ENCODE measurements at places on chromosomes 3 and 15. TPM values are rescaled to one million over a fixed set of nuclear protein-coding genes. Genes with fewer than 3 reads are reported as not detected.

DNA sequence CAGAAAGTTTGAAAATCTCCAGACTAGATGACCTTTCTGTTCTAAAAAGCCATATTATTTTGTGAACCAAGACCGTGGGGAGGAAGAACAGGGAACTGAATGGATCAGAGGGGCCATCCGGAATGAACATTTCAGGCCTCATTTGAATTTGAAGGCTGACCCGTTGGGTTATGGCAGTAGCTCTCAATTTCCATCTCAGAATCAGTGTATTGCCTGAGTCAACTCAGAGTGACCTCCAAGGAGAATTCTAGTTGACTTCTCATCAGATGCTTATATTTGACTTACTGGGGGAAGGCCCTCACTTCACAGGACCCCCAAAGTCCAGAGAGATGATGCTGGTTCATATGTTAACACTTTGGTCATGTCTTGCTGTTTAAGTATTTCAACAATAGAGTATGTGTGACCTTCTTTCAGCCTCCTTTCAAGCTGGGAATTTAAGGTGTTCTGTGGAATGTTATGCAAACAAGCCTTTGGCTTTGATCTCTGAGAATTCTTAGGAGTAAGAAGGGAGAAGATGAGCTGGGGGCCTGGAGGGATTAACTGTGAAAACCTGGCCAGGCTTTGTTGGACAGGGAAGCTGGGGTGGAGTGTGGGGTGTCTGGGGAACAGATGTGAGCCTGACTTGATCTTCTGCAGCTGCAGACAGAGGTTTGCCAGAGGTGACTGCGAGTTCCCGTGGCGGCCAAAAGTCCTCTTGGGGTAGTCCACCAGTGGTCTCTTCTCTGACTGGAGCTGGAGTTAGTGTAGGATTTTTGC, 111.2 kb upstream of the RGMA start:
- DNase-seq, result no peak

GRCh38 chr15:50176869-50177268, 5.1 kb upstream of the SLC27A2 start:
- DNase-seq, result no peak

Gene RBPMS2
- 14.2 TPM for total RNA-seq

DNA sequence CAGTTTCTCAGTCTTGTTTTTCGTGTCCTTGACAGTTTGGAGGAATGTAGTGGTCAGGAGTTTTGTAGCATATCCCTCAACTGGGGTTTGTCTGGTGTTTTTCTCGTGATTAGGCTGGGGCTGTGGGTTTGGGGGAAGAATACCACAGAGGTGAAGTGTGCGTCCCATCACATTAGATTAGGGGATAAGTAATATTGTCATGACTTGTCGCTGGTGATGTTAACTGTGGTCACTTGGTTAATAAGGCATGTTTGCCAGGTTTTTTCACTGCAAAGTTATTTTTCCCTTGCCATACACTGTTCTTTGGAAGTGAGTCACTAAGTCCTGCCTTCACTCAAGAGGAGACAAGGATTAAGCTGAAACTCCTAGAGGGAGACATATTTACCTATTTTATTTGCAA, 39.1 kb downstream of the PAK2 start:
- no peak for DNase-seq

GRCh38 chr3:112802338-112802737, 44.3 kb downstream of the CD200R1L start:
- DNase-seq, result no peak
